ENCODE measurements at places on chromosomes 5 and 9. TPM values are rescaled to one million over a fixed set of nuclear protein-coding genes. Genes with fewer than 3 reads are reported as not detected.
A peak's percentile ranks its signal among the peaks of the same experiment; 100 is the strongest.

DNA sequence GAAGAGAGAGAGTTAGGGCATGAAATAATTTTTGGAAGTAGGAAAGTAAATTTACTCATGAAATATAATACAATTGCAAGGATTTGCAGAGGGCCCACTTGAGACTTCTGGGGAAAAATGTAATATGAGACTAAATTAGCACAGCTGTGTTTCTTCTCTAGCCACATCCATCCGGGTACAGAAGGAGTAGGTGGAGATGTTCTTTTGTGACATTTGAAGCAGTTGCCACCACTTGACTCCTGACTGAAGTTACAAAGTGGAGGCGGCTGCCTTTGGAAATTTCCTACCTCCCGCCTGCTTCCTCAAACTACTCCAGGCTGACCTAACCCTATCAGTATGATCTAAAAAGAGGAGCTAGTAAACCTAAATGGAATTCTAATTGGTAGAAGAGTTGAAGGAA is 58.1 kb upstream of the SHISAL2B start:
- no peak for DNase-seq

- no peak for DNase-seq
These were observed 1049.9 kb upstream of the WWC1 start for GRCh38 chr5:167241436-167242067.

DNA sequence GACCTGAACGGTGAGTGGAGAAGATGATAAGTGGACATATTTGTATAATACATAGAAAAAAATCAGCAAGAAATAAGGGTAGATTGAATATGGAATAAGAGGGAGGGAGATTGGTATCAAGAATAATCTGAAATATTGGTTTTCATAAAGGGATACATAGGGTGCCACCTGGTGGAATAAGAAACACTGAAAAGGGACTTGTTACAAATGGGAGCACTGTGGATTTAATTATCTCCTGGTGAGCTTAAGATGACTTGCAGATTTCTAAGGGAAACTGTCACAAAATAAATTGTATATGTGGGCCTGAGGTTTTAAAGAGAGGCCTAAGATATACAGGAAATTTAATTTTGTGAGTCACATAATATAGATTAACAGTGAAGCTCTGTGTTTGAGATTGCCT is 1403.5 kb upstream of the CDH18 start:
- peak; percentile 9 for DNase-seq

FAM169A gene
- total RNA-seq, result 0.16 TPM

- peak; percentile 83 for DNase-seq
These were observed 1.9 kb downstream of the VLDLR start for GRCh38 chr9:2623288-2624050.

OLFM1 gene
- 1.5 TPM for total RNA-seq

GRCh38 chr5:132669966-132670882 is 3.6 kb upstream of the IL4 start:
- no peak for DNase-seq

DNA sequence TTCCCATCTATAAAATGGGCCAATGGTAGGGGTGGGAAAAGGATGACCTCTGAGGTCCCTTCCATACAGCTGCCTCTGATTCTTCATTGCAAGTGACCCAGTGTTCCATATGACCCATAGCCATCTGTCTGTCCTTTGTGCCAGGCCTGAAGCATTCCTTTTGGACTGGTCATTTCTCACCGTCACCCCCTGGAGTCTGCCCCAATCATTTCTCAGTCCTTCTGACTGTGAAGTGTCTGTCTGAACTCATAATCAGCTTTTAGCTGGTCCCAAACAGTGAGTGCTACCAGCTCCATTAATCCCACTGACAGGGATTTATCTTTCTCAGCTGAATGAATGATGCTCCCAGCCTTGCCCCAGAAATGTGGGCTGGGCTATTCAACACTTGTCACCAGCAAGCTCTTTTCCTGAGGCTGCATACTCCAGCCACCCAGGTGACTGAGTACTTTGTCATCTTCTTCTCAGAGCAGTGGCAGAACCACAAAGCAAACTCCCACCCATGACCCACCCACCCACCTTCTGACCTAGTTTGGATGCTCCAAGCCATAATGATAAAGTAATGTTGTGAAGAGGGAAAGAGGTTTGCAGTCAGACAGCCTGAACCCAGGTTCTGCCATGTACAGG is 37.4 kb downstream of the KCNIP1 start:
- no peak for DNase-seq

GRCh38 chr9:97938081-97938644 is at the start of gene HEMGN:
Gene HEMGN (minus strand): TSS chr9:97938172. CDS start chr9:97938136, 36 bp downstream.
- no peak for DNase-seq

DNA sequence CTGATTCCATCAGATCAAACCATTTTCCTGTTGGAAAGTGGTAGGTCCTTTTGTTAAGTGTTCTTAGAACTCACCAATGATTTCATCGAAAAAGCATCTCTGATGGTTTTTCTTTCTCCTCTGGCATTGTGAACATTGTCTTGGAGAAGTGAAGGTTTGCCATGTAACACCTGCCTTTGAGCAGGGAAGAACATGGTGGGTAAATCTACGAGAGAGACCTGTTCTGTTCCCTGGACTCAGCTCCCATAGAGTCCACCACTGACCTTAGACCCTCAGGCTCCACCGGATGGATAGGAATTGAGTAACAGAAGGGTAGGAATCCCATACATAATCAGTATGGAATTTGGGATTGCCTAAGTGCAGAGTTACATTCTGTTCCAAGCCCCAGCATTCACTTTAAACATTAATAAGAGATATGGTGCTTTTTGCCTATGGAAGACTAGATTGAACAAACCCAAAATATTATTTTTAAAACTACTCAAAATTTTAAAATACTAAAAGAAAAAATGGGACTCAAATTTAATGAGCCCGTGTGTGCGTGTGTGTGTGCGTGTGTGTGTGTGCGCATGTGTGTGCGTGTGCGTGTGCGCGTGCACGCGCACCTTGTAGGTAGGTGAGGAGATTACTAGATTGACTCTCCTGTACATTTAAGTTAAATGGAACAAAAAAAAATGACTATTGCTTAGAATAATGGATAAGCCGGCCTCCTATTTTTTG is 92.0 kb downstream of the C9orf152 start:
- DNase-seq, result peak; percentile 81

DNA sequence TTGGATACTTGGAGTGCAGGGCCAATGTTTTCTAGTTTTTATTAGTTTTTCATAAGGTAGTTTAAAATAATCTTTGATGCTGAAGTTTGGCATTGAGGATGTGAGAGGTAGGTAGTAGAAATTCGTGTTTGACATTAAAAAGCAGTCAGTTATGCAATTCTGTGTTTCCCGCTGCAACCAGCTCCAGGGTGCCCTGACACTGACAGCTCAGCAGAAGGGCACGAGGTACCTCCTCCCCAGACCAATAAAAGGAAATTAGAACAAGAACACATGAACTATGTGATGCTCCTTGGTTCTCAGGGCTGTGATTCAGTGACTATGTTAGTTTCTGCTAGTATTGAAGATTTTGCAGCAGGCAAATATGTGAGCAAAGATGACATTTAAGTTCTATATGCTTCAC is 40.2 kb downstream of the NSUN2 start:
- no peak for DNase-seq

C9orf50 gene
- total RNA-seq, result not detected

DNA sequence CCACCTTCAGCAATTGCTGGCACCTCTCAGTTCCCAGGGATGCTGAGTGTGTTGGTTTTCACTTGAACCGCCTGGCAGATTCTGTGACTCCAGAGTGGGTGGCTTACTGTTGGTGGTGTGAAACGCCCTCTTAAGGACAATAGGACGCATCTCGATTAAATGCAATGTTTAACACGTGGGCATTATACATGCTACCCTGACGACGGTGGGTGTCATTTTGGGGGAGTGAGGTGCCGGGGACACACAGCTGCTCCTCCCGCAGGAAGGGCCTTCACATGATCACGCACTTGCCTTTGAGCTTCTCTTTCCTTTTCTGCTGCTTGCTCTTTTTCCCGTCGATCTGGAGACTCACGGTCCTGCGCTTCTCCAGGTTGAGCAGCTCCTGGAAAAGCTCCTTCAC is 29.7 kb downstream of the DIRAS2 start:
- DNase-seq, result no peak

All from fibroblast of the aortic adventitia (primary cell).